ENCODE measurements at places on chromosomes 7 and 10.

- no peak for DNase-seq
Observed at GRCh38 chr7:123367031-123367430, 167.3 kb upstream of the SLC13A1 start.

GRCh38 chr10:49365275-49365674 lies 30.6 kb downstream of the DRGX start:
- DNase-seq, result no peak

- DNase-seq, result no peak
Observed at GRCh38 chr10:122510326-122510725, 49.0 kb downstream of the HTRA1 start.

- no peak for DNase-seq
Observed at GRCh38 chr10:102757323-102757722, 13.6 kb downstream of the WBP1L start.

- DNase-seq, result no peak
Observed at GRCh38 chr10:97515271-97515978, 16.7 kb downstream of the UBTD1 start.

DNA sequence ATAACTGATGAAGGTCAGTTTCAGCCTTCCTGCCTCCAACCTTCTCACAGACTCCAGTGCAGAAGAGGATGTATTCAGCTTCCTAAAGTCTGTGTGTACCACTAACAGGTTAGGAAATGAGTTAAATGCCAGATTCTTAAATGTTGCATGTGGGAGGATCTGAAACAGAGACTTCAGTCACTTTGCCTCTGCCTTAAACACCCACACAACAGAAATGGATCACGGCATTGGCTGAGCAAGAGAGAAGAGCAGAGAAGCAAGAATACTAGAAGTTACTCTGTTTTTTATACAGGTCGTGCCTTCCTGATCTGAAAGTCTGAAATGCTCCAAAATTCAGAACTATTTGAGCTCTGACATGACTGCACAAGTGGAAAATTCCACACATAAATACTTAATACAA lies 98.9 kb upstream of the ARHGAP21 start:
- no peak for DNase-seq

DNA sequence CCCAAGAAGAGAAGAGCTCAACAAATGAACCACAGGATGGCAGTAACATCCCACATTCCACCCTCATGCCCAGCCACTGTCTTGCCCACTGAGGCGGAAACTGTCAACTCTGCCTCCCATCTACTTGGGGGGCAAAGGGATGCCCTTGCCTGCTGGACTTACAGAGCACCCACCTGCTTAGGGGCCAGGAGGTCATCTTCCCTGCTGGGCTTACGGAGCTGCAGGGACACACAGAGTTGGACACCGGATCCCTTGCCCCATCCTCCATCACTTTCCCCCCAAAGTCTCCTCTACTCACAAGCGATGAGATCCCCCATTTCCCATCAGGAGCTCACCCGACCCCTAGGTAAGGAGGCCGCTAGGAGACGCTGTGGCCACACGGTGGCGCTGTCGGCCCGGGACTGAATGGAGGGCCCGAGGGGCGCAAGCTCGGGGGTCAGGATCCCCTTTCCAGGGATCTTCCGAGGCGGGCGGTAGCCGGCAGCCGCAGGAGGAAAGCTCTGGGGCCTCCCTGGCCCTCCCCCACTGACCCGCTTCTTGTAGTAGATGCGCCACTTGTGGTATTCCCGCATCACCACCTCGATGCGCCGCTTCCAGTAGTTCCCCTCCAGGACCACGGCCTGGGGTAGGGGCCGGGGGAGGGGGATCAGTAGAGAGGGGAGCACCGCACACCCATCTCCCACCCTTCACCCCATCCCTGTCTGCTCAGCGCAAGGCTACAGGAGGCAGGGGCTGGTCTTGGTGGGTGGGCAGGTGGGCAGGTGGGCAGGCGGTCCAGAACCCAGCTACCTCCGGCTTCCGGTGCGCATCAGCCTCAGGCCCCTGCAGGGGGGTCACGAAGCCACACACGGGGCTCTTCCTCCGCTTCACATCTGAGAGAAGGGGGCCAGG lies 17.3 kb downstream of the MLXIPL start:
- peak; percentile 69 for DNase-seq

DNA sequence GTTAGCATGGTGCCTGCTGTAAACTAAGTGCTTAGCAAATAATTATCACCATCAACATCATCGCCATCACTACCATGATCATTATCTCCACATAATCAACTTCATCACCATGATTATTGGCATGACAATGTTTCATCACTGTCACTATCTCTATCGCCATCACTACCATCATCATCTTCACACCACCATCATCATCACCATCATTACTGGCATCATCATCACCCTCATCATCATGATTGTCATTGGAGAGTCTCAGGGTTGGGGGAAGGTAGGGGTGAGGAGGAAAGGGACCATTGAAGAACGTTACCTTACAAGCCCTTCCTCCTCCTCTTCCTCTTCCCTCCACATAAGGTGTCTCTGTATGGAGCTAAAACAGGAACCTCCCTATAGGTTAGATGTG lies 54.9 kb upstream of the GPR26 start:
- DNase-seq, result no peak

DNA sequence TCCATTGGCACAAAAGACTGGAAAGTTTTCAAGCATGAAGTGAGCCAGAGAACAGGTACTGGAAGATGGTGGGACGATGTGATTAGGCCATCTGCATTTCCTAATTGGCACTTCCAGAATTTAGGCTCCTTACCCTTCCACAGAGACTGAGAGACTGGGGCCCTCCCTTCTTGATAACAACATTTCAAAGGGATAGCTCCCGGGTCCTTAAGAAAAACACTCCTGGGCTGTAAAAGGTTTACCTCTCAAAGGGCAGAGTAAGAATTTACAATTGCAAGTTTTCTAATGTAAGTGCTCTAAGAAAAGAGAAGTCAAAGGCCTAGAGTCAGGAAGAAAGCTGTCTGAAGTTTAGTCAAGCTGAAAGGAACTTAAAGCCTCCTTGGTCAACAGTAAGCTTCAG lies 559.5 kb upstream of the C7orf33 start:
- DNase-seq, result no peak

GRCh38 chr10:1284076-1284475 lies 227.9 kb downstream of the WDR37 start:
- no peak for DNase-seq

- no peak for DNase-seq
Observed at GRCh38 chr10:84908491-84908890, 580.1 kb downstream of the CCSER2 start.

GRCh38 chr7:39624442-39624807 lies 1.1 kb downstream of the RALA start:
- no peak for DNase-seq

- DNase-seq, result no peak
Observed at GRCh38 chr10:129233351-129234148, 233.5 kb upstream of the MGMT start.

GRCh38 chr10:43035800-43036199 lies 41.1 kb upstream of the RET start:
- DNase-seq, result no peak

DNA sequence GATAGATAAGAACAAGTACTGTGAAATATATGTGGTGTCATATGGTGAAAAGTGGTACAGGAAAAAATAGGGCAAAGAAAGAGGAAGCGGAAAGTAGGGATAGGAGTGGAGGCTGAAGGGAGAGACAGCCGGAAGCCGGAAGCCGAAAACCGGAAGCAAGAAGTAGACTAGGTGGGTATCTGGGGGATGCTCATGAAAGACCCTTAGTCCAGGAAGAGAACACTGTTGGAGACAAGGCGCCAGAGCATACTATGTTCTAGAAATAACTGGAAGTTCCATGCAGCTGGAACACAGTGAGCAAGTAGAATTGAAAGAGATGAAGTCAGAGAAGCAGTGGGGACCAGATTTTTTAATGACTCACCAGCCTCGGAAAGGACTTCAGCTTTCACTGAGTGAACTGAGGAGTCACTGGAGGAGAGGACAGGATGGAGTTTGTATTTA lies 22.5 kb downstream of the ST8SIA6 start:
- DNase-seq, result no peak

GRCh38 chr10:97319671-97320479 lies 804 bp downstream of the FRAT1 start:
- peak; percentile 48 for DNase-seq

DNA sequence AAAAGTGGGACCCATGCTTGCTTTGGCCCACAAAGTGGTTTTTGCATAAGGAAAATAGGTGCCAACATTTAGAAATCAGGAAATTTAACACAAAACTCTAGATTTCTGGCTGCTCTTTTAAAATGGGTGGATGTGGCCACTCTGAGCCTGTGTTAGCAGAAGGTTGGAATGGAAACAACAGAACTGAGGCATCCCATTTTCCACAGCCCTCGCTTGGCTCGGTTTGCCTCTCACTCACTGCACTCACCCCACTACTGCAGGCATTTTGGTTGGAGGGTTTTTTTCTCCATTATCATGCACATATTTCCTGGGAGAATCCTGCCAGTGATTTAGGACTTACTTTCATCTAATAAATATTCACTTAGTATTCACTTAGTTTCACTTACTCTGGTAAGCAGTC lies 178.9 kb downstream of the BICC1 start:
- no peak for DNase-seq

DNA sequence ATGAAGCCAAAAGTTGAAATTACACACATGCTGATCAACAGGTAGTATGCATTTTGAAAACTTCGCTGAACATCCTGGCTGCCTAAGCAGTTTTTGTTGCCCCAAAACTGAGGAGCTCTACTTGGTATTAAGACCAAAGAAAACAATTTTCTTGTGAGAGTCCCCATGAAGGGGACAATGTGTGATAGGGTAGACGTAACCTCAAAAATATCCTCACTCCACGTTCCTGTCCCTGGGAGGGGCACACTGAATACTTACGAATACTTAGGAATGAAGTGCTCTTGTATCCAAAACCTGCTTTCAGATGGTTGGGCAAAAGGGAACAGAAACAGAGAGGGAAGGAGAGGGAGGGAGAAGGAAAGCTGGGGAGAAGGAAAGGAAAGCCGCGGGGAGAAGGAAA lies 24.7 kb downstream of the CCDC6 start:
- no peak for DNase-seq

DNA sequence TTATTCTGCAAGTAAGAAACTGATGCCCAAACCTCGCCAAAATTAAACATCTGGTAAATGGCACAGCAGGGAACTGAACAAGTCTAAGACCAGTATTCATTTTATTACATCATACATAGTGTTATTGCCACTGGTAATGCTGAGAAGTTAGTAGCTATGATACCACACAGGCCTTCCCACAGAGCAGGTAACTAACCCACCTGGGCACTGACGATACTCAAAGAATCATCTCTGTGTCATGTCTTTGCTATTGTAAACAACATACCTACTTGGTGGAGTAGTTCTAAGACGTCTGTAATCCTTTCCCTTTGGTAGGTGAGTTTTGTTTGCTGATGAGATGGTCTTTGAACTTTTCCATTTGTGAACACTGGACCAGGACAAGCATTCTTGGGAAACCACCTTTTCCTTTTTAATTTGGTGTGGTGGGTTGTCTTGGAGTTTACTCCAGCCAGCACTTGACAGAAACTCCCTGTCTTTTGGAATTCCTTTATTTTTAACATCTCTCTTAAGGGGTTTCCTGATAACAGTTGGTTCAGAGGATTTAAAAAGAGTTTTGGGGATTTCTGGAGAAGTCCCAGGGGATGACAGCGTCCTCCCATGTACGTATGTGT lies 40.9 kb downstream of the PDSS1 start:
- DNase-seq, result no peak

- DNase-seq, result no peak
Observed at GRCh38 chr10:23917251-23917840, 291.6 kb upstream of the KIAA1217 start.

All from activated T-cell treated with anti-CD3 and anti-CD28 coated beads, Interleukin-2, amount 50 U/mL, for 4 hours (primary cell).